Erythroblast (primary cell): ENCODE measurements at places on chromosomes 12 and 14.

GRCh38 chr14:66425402-66425801 lies 60.8 kb upstream of the CCDC196 start:
- DNase-seq = no peak

- no peak for DNase-seq
These were observed 7.6 kb upstream of the VASH1 start for GRCh38 chr14:76753541-76754198.

GRCh38 chr12:1622406-1622805 lies 6.6 kb upstream of the WNT5B start:
- no peak for DNase-seq

DNA sequence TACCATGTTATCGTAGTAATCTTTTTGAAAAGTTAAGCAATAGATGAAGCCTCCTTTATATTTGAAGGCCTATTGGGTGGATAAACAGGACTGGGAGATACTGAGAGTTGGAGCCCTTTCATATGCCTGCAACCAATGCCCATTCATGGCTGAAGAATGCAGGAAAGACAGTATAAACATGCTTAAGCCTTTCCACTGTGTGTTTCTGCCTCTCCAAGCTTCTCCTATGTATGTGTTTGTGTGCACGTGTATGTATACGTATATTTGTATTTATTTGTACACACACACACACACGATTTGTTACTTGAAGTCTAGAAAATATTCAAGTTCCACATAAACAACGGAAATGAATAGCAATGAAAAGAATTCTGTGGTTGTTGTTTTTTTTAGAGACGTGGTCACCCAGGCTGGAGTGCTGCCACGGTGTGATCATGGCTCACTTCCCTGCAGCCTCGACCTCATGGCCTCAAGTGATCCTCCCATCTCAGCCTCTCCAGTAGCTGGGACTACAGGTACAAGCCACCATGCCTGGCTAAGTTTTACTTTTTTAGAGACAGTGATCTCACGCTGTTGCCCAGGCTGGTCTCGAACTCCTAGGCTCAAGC lies 1453.5 kb downstream of the AACS start:
- no peak for DNase-seq

DNA sequence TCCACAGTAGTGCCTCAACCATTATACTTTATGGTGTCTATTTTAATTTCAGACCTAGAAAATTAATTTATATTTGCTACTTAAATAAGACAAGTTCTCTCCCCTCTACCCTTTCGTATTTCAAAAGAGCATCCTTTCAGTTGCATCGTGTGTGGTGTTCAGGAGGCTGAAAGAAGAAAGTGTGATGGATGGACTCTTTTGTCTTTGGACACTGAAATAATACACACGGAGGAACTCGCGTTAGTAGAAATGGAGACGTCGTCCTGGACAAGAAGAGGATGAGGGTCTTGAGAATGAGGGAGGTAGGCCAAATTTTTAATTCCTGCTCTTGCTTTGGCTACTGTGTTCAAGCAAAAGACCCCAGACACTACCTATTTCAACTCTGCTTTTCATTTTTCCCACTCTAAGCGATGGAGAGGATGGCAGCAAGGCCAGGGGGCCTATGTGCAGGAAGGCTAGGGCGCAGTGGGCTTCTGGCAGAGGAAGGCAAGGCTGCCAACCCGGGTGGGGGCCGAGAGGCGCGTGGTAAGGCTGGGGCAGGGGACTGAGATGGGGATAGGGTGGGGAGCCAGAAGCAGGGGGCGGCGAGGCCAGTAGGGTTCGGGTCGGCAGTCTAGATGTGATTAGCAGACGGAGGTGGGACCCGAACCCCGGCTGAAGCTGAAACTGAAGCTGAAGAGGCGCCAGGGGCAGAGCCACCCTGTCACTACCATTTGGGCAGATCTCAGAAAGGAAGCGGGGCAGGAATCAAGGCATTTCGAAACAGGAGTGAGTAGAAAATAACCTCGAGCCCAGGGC lies 722 bp downstream of the TMED8 start:
- peak; percentile 63 for DNase-seq

DNA sequence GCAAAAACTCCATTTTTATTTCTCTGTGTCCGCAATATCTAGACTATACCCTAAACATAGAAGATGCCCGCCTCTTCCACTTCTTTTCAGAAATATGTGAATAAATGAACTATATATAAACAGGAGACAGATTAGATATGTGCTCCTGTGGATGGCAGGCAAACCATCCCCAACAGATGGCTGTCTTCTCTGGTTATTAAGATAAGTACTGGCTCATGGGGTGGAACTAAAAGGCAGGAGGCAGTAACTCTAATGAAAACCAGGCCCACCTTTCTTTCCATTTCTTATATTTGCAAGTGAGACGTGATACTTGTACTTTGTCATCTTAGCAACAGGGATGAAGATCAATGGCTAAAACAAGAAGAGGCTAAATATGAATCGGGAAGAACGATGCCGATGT lies 20.2 kb downstream of the E2F7 start:
- no peak for DNase-seq

DNA sequence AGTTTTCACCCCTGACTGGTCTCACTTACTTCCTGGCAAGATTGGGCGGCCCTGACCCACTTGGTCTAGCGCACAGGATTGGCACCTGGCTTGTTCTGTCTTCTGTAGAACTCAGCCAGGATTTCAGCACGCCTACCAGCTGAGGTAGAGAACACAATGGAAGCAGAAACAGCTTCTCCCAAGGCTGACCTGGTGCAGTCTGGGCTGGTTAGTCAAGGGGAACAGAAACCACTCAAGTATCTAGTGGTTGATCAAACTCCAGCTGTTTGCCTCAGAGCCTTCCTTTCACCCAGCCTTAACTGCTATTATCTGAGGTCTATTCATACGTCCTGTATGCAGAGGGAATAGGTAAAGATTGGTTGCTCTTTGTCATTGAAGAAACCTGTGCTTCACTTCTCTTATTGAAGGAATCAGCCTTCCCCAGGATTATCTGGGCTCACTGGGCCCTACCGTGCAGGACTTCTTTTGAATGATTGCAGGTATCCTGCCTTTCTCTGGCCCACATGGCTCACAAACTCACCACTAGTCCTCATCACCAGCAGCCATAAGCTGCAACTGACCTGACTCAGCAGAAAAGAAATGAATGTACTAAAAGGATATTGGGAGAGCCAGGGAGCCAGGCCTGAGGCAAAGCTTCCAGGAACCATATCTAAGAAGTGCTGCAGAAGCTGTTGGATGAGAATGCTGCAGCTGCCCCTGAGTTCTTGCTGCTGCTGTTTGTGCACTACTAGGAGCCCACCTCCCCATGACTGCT lies 2.5 kb upstream of the PLEKHD1 start:
- DNase-seq = no peak

GRCh38 chr12:77130193-77130592 lies 64.8 kb upstream of the E2F7 start:
- no peak for DNase-seq

GRCh38 chr12:131850856-131851559 lies 22.8 kb downstream of the MMP17 start:
- DNase-seq = no peak

DNA sequence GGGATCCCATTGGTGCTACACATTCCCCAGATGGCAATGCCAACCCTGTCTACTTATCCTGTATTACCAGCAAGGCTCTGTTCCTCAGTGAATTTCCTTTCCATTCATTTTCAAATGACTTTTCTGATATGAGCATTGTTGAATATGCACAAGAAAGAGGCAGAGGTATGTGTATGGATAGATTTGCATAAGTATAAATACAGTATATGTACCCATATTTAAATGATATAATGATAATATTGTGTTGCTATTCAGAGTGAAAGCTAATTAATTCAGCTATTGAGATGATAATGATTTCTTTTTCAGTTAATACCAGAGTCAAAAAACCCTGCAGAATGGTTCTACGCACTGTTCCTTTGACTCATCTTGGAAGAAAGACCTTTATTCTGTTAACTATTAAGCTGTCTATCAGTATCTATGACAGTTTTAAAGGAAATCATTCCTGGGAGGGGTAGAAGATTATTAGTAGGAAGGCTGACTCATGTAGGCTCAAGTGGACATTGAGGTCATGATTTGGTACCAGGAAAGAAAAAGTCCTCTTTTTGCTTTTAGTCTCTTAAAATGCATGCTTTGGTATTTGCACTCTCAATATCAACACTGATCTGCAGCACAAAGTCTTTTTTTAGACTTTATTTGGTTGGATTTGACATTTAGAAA lies 44.9 kb upstream of the GAS2L3 start:
- no peak for DNase-seq

DNA sequence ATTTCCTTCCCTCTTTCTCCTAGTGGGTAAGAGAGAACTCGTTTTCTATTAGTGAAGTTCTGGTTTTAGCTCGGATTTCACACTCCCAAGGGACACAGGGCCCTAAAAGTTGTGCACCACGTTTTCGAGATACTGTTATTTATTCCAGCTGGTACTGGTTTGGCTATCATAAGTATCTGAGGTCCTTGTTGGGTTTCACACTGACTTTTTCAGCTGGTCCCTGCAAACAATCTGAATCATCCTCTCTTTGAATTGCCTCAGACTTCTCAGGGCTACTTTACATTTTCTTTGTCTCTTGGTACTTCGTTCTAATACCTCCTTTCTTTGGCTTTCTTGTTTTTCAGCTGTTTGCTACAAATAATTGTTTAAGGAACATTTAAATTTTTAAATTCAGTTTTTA lies 75.7 kb downstream of the SCN8A start:
- no peak for DNase-seq

DNA sequence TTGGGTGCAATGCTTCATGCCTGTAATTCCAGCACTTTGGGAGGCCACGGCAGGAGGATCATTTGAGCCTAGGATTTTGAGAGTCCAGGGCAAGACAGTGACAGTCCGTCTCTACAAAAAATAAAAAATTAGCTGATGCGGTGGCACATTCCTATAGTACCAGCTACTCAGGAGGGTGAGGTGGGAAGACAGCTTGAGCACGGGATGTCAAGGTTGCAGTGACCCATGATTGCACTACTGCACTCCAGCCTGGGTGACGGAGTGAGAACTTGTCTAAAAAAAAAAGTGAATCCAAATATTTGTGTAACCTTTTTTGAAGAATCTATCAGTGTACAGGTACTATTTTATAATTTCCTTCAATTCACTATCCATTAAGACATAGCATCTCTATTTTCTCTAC lies 112.5 kb downstream of the DENND5B start:
- no peak for DNase-seq

DNA sequence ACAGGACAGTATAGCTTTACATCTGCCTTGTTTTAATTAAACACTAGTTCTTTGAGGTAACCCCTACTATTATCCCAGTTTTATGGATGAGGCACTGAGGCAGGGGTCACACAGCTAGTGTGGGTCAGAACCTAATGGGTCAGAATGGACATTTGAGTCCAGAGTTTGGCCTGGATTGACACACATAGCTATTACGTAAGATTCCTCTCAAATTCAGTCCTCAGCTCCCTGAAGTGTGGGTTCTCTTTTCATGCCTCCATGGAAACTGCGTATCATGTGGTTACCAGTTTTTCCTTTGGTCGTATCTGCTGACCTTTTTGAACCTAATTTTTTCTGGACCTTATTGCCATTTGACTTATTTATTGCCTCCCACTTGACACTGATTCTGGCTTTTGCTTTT lies 40.4 kb downstream of the PSEN1 start:
- DNase-seq = no peak

DNA sequence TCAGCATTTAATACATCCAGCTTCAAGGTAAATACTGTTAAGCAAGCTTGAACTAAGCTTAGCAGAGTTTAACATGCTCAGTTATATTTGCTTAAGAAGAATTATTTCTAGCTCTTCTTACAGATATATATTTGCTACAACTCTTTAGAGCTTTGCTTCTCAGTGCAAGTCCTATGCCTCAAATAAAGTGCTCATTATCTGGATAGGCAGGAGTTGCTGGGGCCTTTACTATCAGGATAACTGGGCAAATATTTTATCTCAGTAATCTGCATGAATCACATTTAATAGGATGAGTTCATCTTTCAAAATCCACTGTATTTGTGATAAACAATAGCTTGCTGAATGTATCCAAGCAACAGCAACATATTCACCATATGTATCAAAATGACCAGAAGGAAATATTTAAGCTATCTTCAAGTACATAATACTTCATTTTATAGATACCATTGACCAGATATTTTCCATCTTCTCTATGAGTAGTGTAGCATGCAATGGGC lies 187.6 kb downstream of the NOVA1 start:
- DNase-seq = no peak

DNA sequence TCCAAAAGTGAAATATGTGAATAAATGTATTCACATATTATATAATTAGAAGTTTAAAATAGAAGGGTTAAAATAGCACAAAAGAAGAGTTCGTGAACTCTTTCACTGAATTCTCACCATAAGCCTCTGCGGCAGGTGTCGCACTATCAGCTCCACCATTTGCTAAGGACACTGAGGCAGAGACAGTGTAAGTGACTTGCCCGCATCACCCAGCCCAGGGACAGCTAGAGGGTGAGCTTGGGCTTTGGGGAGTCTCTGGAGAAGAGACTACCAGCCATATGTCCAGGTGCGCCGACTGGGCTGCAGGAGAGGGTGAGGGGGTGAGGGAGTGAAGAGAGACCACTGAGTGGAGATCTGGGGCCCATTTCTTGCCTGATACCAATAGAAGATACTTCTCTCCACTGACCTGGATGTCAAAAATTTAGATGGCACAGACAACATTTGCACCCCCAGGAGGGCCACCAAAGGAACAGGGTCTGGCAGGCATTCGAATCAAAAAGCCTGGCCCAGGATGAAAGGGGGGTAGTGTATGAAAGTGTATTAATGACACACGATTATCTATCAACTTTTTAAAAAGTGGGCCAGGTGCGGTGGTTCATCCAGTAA lies 28.5 kb downstream of the FAIM2 start:
- no peak for DNase-seq

DNA sequence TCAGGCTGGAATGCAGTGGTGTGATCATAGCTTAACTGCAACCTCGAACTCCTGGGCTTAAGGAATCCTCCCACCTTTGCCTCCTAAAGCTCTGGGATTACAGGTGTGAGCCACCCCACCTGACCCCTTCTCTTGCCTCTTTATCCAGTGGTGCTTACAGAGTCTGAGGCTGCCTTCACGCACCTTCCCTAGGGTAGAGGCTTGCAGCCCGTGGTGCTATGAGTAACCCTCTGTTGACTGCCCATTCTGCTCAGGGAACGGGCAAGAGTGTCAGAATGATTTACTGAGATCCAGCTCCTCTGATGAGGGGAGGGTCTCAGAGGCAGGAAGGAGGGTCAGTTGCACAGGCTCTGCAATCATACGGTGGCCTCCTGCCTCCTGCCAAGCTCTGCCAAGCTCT lies 125.1 kb upstream of the TBX3 start:
- no peak for DNase-seq

GRCh38 chr14:24880689-24881088 lies 169.3 kb downstream of the STXBP6 start:
- no peak for DNase-seq

- DNase-seq = no peak
These were observed 12.4 kb downstream of the CALM1 start for GRCh38 chr14:90409209-90409730.

GRCh38 chr12:108173892-108174291 lies 44.8 kb downstream of the WSCD2 start:
- no peak for DNase-seq

- DNase-seq = no peak
These were observed 42.6 kb upstream of the REP15 start for GRCh38 chr12:27653661-27654060.
